ENCODE measurements at places on chromosomes 13 and 19. TPM values are rescaled to one million over a fixed set of nuclear protein-coding genes. Genes with fewer than 3 reads are reported as not detected.

GRCh38 chr13:98761126-98761985, 8.9 kb upstream of the SLC15A1 start:
- DNase-seq: no peak

The CYP2A6 gene
- total RNA-seq: not detected

The TNNI3 gene
- total RNA-seq: 1.4 TPM

- no peak for DNase-seq
These were observed 63.5 kb downstream of the TSHZ3 start for GRCh38 chr19:31285744-31286143.

The CGB8 gene
- total RNA-seq: not detected

DNA sequence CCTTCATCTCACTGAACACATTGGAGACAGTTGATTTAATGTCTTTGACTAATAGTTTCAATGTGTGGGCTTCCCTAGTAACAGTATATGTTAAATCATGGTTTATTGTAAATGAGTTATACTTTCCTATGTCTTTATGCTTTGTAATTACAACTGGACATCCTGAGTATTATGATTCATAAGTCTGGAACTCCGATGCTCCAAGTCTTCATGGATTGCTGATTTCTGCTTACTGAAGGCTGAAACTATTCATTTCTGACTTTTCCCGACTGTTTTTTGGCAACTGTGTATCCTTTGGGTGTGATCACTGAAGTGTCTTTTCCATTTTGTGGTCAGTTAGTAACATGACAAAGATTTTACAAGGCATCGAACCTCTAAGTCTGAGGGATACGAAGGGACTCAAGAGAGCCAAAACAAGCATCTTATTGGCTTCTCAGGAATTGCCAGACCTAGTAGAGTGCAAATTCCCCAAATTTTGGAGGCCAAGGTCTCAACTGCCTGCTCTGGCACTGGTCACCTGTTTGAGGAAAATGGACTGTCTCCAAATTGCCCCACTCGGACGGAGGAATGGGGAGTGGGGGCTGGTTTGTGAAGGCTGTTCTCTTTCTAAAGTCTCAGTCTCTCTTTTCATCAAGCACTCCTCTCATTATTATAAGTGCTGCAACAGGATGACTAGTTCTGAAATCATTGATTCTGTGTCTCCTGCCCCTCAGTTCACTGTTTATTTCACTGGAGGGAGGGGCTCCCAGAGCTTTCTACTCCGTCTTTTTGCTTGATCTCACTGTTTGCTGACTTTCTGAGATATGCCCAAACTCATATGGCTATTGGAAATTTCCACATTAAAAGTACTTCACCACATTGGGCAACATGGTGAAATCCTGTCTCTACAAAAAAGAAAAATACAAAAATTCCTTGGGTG, 20.2 kb upstream of the CD70 start:
- no peak for DNase-seq

DNA sequence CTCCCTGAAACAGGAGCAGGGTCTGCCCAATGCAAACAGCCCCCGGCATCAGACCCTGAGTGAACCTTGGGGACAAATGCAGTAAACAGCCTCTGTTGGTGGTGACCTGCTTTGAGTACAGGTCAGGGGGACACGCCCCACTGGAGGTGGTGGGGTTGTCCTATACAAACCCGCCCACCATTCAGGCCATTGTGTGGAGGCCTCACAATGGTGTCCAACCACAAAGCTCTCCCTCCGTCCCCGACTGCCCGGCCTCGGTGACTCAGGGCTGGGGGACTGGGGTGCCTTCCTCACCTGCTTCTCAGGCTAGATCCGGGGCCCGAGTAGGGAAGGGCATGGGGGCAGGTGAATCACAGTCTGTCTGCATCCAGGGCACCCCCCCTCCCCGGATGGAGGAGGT, 1.5 kb downstream of the MUC16 start:
- DNase-seq: no peak

GRCh38 chr13:48629277-48629676, 24.5 kb upstream of the CYSLTR2 start:
- no peak for DNase-seq

GRCh38 chr19:5345895-5346386, 5.3 kb upstream of the PTPRS start:
- DNase-seq: no peak

Data from lower leg skin (tissue), 4 donors.